ENCODE measurements at places on chromosomes 11 and 22.

GRCh38 chr11:120188371-120188770 is 22.5 kb upstream of the OAF start:
- no peak for DNase-seq

- no peak for DNase-seq
These were observed 53.8 kb downstream of the SIK3 start for GRCh38 chr11:117044287-117045035.

GRCh38 chr11:34654483-34655334 is 33.8 kb downstream of the EHF start:
- peak; percentile 99 for DNase-seq

DNA sequence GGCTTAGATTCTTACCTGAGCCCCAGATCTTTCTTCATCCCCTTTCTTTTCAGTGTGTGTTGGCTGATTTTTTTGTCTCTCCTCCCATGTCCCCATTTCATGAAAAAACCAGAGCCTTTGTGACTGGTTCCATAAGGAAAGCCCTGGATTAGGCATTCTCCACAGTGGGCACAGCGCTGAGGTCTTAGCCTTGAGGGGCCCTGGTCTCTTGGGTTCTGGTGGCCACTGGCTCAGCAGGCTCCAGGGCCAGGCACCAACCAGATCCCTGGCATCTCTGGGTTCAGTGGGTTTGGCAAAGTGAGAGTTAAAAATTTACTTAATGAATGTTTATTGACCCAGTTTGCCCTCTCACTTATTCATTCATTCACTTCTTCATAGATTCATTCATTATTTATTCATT is 49.5 kb upstream of the ACCSL start:
- no peak for DNase-seq

DNA sequence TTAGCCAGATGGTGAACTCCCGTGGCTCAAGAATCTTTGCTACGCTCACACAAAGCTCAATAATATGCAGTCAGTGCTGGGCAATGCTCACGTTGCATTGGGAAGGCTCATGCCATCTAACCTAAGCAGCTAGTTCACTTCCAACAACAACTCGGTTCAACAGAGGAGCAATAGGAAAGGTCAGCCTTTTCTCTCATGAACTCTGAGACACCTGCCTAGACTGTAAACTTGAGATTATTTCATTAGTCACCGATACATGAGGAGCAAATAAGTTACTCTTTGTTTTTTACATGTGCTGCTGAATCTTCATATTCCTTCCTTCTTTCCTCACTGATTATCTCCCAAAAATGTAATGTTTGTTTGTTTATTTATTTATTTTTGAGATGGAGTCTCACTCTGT is 9.0 kb downstream of the SLC5A4 start:
- no peak for DNase-seq

- DNase-seq, result no peak
These were observed 551.9 kb upstream of the LUZP2 start for GRCh38 chr11:23944923-23945322.

- no peak for DNase-seq
These were observed 7.2 kb downstream of the TAF6L start for GRCh38 chr11:62778441-62778840.

- DNase-seq, result no peak
These were observed 49.5 kb upstream of the PHF21B start for GRCh38 chr22:45059296-45059695.

- peak; percentile 92 for DNase-seq
These were observed 131.6 kb downstream of the MN1 start for GRCh38 chr22:27669798-27670599.

GRCh38 chr22:49024775-49025440 is 802.8 kb downstream of the BRD1 start:
- DNase-seq, result no peak

- DNase-seq, result no peak
These were observed 38.0 kb downstream of the IL18BP start for GRCh38 chr11:72036687-72037086.

DNA sequence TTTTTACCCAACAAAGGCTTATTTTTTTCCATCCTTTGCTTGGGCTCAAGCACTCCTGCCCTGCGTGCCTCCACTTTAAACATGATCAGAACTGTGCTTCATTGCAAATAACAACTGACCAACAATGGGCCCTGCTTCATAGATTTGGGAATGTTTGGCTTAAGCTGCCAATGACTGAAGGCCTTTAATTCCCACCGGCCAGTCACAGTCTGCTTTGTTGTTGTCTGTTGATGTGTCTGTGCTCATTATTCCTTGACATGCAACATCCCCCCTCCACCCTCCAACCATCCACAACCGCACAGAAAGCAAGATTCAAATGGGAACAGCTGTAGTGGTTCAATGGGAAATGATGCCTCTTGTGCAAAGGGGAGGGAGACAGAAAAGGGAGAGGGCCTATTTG is 23.0 kb downstream of the PAX6 start:
- no peak for DNase-seq

DNA sequence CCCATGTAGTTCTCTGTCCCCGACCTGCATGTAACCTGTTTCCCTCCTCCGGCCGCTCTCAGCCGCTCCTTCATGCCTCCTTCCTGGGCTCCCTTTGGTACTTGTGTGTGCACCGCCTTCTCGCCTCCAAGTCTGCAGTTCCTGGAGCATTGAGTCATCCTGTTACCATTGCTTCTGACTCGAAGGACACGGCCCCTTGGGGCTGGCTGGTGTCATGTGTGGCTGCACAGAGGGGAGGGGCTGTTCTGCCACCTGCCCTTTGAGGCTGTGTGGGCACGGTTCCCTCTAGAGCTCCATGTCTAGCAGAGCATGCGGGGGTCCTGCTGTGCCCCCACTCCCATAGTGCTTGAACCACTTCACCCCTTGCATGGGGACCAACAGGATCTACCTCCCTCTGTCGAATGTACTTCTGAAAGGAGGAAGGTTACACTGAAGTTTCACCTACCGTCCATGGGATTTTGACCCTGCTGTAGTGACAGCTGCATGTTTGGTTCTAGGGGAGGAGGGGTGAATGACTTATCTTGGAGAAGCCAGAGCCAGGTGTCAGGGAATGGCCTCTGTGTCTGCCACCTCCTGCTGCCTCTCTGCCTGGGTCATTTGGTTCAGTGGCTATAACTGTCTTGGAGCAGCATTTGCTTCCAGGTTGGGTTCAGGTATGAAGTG is 39.6 kb downstream of the BCR start:
- no peak for DNase-seq

GRCh38 chr11:36361472-36361871 is 65.4 kb downstream of the PRR5L start:
- DNase-seq, result no peak

GRCh38 chr11:134742956-134743819 is 331.1 kb upstream of the B3GAT1 start:
- DNase-seq, result peak; percentile 55

- no peak for DNase-seq
These were observed 42.0 kb downstream of the PACS1 start for GRCh38 chr11:66112041-66112491.

GRCh38 chr11:69186316-69187260 is 30.9 kb downstream of the SMIM38 start:
- no peak for DNase-seq

DNA sequence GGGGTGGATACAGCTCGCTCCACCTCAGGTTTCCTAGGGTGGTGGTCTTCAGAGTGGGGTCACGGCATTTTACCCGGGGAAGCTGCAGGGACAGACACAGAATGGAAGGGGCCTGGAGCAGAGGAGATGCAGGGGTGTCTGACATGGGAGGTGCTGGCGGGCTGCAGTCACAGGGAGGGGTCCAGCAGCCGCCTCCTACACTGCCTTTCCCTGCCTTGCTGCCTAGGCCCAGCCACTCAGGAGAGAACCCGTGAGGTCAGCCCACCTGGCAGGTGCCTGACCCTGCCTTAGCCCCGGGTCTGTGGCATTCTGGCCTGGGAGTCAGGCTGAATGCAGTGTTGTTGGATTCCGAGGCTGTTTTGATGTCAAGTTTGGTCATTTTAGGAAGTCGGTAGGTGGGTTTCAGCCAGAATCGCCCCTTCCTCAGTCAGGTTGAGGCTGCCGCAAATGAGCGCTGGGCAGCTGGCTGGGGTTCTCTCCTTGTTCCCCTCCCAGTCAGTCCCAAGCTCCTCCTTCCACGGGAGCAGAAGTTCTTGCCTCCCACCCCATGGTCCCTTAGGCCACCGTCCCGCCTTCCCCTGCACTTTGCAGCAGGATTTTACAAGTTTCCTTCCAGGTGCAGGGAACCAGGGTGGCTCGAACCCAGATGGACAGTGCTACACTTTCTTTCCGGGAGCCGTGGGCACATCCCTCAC is 294.5 kb downstream of the TBC1D22A start:
- no peak for DNase-seq

GRCh38 chr11:106875013-106875412 is 143.3 kb downstream of the GUCY1A2 start:
- DNase-seq, result no peak

- DNase-seq, result no peak
These were observed 103.9 kb downstream of the ARL14EP start for GRCh38 chr11:30426781-30427180.

- no peak for DNase-seq
These were observed 28.1 kb downstream of the ZNF214 start for GRCh38 chr11:6992026-6992425.

DNA sequence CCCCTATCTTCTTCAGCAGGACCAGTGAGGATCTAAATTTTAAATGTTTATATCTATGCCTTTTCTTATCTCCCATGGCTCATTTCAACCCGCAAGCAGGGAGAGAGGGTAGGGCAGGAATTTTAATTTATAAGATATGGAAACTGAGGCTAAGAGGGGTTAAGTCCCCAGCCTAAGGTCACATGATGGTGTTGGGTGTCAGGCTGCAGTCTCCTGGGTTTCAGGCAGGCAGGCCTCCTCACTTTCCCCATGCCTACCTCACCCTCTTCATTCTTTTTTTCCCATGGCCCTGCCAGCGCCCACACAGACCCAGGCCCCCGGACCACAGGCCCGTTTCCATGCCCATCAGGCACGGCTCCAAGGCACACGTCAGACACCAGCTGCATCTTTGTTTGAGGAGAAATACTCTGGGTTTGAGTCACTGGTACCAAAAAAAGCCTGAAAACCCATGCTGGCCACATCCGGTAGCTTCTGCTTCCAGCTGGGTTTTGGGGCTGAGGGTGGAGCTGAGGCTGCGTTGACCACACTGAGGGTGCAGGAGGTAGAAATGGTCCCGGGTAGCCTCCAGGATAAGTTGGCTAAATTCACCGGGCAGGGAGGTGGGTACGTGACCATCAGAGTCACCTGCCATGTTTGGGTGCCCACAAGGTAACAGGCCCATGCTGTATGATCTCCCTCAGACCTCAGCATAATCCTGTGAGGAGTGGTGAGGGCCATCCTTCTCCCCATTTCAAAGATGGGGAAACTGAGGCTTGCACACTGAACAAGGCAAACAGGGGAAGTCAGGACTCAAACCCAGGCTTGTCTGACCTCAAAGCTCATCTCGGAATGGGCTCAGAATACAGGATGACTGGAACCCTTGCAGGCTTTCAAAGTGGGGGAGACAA is 7.5 kb downstream of the CRYBB1 start:
- DNase-seq, result no peak

DNA sequence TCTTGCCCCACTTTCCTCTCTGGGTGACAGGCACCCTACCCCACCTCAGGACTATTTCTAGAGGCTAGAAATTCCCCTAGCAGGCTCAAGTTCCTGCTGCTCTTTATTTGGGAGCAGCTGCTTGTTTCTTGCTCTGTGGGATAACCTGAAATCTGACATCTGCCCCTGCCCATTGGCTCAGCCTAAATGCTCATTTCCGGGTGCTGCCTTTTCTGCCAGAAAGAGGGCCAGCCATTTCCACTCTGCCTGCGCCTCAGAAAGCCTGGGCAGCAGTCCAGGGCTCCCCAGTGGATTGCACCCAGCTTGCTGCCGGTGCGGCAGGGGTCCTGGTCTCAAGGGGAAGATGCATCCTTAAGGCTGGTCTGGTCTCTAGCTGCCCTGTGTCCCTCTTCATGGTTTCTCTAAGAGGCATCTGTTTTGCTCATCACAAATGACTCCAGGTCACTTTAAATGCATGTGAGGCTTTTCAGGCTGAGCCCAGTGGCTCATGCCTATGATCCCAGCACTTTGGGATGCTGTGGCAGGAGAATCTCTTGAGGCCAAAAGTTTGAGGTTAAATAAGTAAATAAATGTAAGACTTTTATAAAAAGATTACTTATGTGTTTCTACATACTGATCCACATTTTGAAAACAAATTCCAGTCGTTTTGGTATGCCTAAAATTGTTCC is 10.3 kb upstream of the PNPLA5 start:
- no peak for DNase-seq

DNA sequence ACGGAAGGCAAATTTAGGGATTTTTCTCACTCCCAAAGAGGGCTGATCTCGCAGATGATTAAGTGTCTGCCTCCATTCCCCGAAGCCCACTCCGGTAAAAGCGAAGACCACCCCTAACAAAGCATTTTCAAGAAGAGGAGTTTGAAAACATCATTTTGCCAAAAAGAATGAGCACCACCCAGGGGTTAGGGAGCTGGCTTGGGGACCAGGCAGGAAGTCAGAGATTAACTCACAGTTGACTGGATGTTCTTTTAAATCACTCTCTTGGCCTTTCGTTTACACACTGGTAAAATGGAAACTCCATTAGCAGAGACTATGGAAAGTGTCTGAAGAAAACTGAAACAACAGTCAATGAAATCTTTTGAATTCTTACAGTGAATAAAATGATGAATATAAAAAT is 7.9 kb upstream of the TRIM44 start:
- DNase-seq, result no peak

- no peak for DNase-seq
These were observed 86.6 kb downstream of the PKNOX2 start for GRCh38 chr11:125251214-125251545.

Measured in HepG2 (cell line).